Stimulated activated CD4-positive, alpha-beta T cell treated with anti-CD3 and anti-CD28 coated beads, Interleukin-15, amount 100 ng/mL, for 24 hours (primary cell): ENCODE measurements at places on chromosomes 2 and 18.

- no peak for DNase-seq
Observed at GRCh38 chr18:58867281-58867961, 2.7 kb downstream of the ZNF532 start.

DNA sequence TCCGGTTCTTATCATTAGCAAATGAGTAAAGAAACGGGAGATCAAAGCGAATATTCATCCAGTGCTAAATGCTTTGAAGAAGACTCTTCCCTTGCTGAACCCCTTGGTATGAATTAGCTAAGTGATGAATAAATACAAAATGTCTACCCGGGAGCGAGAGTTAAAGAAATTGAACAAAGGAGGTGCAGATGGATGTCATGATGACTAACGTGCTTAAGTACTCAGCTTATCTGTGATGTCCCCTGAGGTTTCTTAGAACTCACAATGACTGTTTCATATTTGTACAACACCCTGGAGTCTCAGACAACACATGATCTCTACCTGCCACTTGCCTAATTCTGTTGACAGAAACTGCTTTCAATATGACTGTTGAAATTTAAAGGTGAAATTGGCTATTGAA is 148.5 kb downstream of the TMEM200C start:
- DNase-seq: no peak

DNA sequence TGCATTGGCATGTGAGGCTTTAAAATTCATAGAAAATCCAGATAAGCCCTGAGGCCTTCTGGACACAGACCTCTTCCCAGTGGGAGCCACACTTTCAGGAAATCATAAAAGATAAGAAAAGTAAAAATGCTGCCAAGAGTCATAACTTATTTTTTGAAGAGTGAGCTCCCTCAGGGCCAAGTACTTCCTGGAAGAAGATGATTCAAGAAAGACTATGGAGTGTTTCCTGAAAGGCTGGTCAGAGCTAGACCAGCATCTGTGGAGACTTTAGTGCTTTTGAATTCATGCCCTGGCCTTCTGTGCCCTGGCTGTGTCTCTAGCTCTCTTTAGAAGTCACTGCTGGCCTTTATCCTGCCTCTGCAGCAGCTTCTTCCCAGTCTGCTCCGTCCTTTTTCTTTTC is 6.4 kb upstream of the XDH start:
- no peak for DNase-seq

GRCh38 chr2:46569061-46569560 is 89.7 kb downstream of the TMEM247 start:
- no peak for DNase-seq

GRCh38 chr18:2654928-2655177 is 673 bp upstream of the SMCHD1 start:
- peak; percentile 76 for DNase-seq

DNA sequence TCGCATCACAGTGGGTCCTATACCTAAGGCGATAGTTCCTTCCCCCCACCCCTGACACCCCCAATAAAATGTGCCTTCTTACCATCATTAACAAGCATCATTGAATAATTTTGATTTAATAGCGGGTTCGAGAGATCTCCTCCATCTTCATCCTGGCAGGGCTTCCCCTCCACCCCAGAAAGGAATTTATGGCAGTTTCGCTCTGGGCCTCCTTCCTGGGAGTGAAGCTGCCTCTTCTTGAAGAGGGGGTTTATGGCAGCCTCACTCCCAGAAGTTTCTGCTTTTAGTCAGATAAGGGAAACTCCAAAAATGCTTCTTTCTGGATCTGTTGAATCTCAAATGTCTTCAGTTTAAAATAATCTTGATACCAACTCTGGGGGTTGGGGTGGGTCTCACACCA is 45.7 kb downstream of the RRM2 start:
- DNase-seq: no peak

DNA sequence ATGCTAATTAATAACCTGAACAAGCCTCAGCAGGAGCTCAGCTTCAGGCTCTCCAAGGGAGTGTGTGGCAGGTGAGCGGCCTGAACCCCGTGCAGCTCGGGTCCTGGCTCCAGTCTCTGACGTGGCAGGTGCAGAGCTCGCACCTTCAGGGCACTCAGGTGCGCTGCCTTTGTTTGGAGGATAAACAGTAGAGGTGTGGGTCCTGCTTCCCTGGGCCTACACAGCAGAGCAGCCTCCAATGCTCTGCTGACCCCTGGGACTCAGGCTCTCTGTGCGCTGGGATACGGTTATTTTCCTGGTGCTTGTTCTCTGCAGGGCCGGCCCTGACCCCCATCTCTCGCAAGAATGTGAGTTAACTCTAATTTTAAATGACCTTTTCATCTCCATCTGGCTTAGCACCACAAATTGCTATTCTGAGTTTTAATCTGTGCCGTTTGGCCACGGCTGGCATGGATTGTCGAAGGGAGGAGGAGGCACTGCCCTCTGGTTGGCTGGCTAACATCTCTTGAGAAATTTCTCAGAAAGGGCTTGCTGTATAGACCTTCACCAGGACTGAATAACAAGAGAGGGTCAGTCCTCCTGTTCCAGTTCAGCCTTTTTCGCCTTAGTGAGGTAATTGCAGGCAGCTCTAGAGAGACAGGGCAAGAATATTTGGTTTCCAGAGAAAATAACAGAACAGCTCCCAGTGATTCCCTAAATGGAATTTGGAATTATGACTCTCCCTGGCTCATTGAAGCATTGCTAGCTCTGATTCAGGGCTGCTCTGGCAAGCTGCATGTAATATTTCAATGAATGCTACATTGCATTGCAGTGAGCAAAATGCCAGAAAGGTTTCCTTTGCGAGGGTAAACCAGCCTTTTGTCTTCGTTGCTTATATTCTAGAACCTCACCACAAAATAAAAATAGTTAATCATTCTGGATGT is 161.8 kb downstream of the DCDC2C start:
- no peak for DNase-seq

GRCh38 chr2:149490296-149490695 is 97.3 kb downstream of the MMADHC start:
- no peak for DNase-seq

DNA sequence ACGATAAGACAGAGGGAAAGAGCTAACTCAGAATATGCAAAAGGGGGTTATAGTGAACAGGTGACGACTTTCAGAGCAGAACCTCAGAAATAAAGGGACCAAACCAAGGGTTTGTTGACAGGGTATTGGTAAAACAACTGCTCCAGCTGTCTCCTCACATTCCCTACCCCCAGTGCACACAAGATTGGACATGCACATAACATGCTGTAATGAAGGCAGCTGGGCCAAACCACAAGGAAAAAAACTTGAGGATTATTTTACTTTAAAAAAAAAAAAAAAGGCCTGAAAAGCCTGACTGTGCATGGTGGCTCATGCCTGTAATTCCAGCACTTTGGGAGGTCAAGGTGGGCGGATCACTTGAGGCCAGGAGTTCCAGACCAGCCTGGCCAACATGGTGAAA is 3.5 kb downstream of the RBM43 start:
- no peak for DNase-seq

GRCh38 chr2:50782543-50782942 is 249.4 kb downstream of the NRXN1 start:
- no peak for DNase-seq

DNA sequence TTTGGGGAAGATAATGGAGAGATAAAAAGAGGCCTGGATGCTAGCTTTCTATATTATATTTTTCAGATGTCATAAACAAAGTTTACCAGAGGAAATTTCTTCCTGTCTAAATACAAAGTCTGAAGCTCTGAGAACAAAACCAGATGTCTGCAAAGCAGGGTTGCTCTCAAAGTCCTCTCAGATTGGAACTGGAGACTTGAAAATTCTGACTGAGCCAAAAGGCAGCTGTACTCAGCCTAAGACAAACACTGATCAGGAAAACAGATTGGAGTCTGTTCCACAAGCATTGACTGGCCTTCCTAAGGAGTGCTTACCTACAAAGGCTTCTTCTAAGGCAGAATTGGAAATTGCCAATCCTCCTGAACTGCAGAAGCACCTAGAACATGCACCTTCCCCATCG is 25.1 kb downstream of the KDM3A start:
- DNase-seq: no peak

DNA sequence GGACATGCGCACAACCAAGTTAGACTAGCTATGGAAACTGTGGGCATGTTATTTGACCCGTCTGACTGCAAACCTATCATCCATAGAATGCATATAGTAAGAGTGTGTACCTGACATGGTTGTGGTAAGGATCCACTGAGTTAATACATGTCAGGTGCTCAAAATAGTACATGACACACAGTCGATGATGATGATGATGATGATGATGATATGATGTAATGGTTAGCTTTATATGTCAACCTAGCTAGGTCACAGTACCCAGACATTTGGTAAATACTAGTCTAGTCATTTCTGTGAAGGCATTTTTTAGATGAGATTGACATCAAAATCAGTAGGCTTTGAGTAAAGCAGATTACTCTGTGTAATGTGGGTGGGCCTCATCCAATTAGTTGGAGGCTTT is 204.1 kb downstream of the AFF3 start:
- no peak for DNase-seq
